Dorsolateral prefrontal cortex (tissue), 122 donors: ENCODE measurements at places on chromosomes 16 and 17.

DNA sequence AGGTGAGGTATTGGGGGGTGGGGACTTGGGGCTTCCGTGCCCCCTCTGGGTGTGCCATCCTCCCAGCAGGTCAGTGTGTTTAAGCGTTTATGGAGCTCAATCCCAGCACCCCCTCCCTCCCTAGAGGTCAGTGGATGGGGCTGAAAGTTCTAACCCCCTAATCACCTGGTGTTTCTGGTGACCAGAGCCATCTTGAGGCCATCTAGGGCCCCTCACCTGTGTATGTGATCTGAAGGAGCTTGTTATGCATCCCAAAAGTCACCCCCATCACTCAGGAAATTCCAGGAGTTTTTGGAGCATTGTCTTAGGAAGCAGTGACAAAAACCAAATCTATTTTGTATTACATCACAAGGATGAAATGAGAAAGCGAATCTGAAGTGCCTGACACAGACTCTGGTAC, 67.8 kb upstream of the NOL11 start:
- no peak for DNase-seq

DNA sequence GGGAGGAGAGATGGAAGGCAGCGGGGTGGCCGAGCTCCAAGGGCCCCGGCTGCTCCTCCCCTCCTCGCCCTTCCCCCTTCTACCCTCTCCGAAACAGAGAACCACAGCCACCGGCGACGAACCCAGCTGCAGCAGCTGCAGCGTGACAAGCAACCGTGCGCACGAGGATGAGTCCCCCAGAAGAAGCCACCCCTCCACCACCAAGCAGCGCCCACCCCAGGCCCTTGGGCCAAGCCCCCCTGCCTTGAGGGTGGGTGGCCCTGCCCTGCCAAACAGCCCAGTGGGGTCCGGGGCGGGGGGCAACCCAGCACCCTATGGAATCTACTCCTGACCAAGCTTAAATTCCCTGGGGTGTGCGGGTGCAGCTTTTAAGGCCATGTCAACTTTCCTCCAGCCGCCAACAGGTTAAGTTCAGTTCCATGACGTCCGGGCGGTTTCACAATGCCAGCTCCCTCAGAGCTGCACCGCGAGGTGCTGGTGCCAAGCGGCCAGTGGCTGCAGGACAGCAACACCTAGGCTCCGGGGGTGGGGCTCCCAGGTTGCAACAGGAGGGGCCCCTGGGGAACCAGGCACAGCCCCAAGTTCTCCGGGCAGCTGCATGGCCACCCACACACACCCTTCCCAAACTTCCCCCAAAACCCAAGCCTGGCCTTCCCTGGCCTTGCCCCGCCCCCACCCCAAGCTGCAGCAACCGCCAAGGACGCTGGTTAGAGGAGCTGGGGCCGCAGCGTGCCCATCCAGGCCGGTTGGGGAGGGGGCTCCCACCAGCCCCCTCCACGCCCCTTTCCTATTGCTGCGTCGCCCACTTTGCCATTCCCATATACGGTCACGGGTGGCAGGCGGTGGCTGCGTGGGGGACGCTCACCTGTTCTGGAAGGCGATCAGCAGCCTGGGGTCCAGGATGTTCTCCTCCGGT, 2.0 kb downstream of the CBX4 start:
- no peak for DNase-seq

DNA sequence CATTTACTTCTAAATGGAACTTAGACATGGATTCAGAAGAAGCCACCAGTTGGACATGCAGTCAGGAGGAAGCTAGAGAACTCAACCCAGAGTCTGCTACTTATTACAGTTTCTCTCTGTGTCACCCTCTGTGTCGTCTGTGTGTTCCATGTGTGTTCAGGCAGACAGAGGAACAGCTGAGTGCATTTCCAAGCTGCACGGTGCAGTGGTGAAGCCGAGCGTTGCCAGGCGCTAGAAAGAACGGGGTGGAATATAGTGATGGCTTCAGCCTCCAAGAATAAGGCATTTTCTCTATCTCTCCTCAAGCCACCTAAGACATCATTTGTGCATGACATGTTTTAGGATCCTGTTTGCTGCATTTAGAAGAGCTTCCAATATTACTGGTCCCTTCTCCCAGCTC, 101.1 kb upstream of the CCL2 start:
- DNase-seq: no peak

DNA sequence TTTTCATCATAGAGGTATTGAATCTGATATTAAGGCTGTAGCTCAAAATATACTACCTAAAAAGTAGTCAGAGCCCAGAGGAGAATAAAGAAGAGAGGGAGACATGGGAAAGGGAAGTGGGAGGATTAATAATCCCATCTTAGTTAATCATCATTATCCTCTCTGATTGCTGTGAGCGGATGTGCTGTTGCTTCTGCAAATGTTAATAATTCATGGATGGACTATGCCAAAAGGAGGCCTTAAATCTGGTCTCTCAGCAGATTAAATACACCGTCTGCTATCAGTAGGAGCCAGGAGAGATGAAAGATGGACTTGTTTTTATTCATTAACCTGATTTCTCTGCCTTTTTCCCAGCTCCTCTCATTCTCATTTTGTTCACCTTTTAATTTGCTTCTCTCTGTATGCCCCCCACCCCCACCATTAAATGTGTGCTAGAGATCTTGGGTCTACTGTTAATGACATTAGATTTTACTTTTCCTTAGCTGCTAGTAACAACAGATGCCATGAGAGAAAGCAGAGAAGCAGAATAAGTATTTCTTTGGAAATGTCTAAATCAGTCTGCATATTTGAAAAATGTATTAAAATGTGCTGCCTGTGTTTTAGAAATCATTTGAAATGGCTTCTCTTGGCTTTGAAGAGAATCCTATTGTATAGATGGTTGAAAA, 44.2 kb downstream of the NUP93 start:
- no peak for DNase-seq

- no peak for DNase-seq
Observed at GRCh38 chr16:71562552-71562951, 14.3 kb downstream of the TAT start.

DNA sequence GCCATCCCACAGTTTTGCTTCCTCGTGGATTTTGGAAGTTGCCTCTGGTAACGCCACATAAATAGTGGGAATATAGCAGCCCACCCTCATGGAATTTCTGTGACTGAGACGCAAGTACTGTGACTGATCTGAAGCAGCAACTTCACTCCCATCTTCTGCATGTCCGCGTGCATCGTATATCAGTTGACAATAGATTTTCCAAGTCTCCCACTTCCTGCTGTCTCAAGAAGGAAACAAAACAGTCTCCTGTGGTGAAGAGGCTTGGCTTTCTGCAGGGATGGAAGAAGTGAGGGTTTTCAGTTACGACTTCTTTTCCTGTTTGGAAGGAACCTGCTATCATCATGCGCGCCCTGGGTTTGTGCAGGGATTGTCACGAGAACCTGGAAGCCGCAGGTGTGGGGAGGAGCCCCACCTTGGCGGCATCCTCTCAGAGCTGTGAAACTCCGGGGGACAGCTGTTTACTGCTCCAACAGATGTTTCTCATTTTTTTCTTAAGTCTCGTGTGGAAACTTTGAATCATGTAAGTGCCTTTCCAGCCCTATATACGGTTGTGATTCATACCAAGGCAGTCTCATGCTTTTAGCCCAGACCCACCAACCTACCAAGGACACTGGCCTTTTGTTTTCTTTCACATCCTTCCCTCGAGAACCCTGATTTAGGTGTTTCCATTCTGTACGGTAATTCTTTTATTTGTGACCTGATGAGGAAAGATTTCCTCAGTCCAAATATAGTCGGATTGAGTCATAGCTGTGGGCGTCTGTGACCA, 57.5 kb downstream of the WIPI1 start:
- no peak for DNase-seq

- DNase-seq: no peak
Observed at GRCh38 chr16:64362193-64362592, 759.7 kb downstream of the CDH11 start.

GRCh38 chr17:75008373-75008772, 4.1 kb upstream of the MRPL58 start:
- no peak for DNase-seq

GRCh38 chr16:11857161-11857560, 5.8 kb upstream of the RSL1D1 start:
- no peak for DNase-seq

DNA sequence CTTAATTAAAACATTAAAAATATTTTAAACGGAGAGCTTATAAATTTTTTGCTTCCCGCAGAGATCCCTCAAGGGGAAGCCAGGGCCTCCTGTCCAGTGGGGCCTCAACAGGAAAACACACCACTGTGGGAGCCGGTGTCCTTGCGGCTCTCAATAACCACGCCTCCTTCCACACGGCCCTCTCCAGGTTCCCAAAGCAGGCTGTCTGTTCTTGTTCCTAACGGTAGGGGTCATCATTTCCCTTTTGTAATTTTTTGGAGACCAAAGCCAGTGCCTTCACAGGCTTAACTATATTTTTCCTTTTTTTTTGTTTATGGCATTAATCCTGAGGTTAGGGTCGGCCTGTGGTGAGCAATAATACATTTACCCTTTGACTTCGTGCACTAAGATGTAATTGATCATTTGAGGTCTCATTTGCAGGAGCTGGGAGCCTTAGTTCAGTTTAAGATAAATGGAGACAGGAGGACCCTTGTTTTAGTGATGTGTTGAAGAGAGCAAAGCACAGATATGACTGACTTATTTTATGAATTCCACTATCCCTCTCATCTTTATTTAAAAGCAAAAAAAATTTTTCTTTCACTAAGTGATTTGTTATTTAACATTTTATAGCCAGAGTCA, 77.5 kb upstream of the N4BP1 start:
- DNase-seq: peak; percentile 42

DNA sequence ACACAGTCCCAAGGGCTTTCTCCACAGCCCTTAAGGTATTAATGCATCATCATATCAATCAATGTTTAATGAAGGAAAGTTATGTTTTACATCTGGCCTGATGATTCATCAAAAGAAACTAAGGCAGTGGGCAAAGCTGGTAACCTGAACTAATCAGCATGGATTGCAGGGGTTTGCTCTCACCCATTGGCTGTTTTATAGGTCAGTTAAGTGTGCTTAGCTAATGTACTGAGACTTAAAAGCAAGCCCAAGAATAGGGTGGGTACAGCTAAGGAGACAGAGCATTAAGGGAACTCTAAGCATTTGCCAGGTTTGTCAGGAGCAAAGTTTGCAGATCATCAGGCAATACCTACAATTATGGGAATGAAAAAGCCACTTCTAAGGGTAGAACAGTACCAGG, 1247.6 kb downstream of the CDH8 start:
- DNase-seq: no peak

DNA sequence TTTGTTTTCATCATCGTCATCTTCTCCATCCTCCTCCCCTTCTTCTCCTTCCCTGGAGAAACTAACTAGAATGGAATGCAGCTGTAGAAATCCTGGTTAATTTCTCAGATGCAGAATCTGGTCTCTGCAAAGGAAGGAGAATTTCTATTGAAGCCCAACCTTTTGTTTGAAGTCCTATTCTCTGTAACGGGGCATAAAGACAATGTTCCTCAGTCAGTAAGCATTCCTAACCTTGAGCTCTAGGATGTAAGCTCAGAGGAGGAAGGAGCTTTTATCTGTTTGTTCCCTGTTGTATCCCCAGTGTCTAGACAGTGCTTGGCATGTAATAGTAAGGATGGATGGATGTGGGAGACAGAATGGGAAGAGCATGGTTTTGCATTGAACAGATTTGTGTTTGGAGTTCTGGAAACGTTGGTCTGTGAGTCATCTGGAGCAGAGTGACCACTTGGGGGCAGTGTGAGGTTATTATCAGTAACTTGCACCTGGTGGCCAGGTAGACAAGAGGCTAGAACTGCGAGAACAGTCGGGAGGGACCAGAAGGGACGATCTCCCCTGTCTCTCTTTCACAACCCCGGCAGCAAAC, 363.7 kb downstream of the SNX29 start:
- no peak for DNase-seq

- no peak for DNase-seq
Observed at GRCh38 chr17:41308918-41309359, at the start of gene KRTAP16-1. Gene KRTAP16-1 (minus strand): TSS chr17:41309309. CDS start chr17:41309253, 56 bp downstream.

DNA sequence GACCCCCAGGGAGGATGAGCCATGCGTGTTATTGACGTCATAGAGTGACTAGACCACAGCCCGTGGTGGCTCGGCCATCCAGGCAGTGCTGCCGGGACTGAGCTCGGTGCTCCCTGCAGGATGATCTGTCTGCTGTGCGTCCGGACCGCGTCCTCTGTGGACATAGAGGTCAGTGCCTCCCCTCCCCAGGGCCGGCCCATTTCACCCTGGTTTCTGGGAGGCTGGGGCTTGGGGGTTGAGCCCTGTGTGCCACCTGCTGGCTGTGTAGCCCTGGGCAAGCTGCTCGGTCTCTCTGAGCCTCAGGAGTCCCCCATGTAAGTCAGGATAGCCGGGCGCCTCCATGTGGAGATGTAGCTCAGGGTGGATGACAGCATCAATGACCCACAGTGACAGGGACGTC, 8.3 kb downstream of the TSC2 start:
- no peak for DNase-seq

GRCh38 chr17:17455173-17455572, 21.6 kb upstream of the MED9 start:
- DNase-seq: no peak

- DNase-seq: no peak
Observed at GRCh38 chr16:66154801-66155200, 211.7 kb upstream of the CDH5 start.

DNA sequence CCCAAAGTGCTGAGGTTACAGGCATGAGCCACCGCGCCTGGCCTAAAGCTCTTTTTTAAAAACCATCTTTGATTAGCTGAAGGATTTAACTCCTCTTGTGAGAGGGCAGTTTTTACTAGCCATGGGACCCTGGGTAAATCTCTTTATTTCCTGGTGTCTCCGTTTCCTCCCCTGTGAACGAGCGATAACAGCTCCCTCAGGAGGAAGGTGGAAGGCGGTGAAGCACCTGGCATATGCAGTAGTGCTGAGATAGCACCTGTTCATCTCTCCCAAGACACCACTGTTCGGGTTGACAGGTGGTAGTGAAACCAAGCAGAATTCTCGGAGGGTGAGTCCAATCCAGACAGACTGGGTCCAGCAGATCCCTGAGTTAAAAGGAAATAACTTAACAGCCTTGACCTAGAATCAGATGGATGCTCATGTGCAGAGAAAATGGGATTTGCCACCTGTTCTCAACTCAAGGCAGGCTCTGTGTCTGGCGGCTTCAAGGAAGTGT, 86.2 kb downstream of the CRISPLD2 start:
- DNase-seq: no peak

DNA sequence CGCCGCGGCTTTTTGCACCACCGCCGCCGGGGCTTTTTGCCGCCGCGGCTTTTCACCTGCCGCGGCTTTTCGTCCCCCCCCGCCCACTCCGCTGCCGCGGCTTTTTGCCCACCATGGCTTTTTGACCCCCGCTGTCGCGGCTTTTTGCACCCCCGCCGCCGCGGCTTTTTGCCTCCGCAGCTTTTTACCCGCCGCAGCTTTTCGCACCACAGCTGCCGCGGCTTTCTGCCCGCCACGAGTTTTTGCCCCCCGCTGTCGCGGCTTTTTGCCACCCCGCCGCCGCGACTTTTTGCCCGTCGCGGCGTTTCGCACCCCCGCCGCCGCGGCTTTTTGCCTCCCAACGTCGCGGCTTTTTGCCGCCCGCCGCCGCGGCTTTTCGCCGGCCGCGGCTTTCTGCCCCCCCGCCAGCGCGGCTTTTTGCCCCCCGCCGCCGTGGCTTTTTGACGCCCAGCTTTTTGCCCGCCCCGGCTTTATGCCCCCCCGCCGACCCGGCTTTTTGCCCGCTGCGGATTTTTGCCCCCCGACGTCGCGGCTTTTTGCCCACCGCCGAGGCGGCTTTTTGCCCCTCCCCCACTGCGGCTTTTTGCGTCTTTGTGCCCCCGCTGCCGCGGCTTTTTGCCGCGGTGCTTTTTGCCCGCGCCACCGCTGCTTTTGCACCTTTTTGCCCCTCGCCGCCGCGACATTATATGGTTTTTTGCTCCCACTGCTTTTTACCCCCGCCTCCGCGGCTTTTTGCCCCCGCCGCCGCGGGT, 1343.6 kb downstream of the TP53TG3F start:
- peak; percentile 2 for DNase-seq
